HepG2 (cell line): ENCODE measurements at places on chromosomes 16 and 17. TPM values are rescaled to one million over a fixed set of nuclear protein-coding genes. Genes with fewer than 3 reads are reported as not detected.
A peak's percentile ranks its signal among the peaks of the same experiment; 100 is the strongest.

- H3K4me3 ChIP-seq, result no peak overlapping the region
- no peak for DNase-seq
Measured at GRCh38 chr17:76050538-76051467, 21.5 kb downstream of the SRP68 start.

- peaks cover 12% of the 10 kb centered on the region for H3K4me1 ChIP-seq
- no peak for DNase-seq
- H3K4me3 ChIP-seq, result no peak overlapping the region
- no peaks in the 10 kb centered on the region for H3K27me3 ChIP-seq
Measured at GRCh38 chr17:6040504-6040903, 29.7 kb upstream of the WSCD1 start.

DNA sequence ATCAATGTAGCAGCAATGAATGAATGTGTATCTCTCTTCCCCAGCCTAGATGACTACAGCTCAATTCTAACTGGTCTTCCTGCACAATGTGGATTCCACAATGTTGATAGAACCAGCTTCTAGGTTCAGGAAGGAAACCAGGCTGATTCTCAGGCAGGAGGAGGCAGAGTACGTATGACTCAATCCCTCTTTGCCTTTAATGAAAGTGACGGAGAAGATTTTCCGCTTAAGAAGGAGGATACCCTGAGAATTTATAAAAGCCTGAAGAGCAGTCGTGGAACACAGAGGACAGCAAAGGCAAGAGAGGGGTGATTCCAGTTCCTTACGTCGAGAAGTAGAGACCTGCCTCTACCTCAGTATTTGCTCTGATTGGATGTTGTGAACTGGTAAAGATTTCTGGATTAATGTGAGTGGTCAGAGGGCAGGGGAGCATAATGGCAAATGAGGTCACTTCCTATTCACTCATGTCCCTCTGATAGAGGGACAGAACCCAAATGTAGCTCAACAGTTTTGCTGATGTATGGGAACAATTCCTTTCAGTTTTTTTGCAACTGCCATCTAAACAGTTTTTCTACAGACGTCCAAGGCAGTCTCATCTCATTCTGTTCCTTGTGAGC is 15.0 kb upstream of the SLC16A11 start:
- no peak overlapping the region for H3K4me3 ChIP-seq
- H3K27me3 ChIP-seq, result peaks cover 3% of the 10 kb centered on the region; the same call in 1 of the 3 replicates
- peaks cover 16% of the 10 kb centered on the region for H3K4me1 ChIP-seq
- no peaks in the 10 kb centered on the region for H3K36me3 ChIP-seq
- no peak for DNase-seq

C17orf100 gene
- 3.6 and 4.1 TPM in 2 replicates for total RNA-seq

GRCh38 chr16:35409503-35409902 is 1950.1 kb downstream of the TP53TG3F start:
- no peaks in the 10 kb centered on the region for H3K27me3 ChIP-seq
- no peak for DNase-seq
- H3K4me1 ChIP-seq, result no peaks in the 10 kb centered on the region
- H3K4me3 ChIP-seq, result no peak overlapping the region
- no peaks in the 10 kb centered on the region for H3K36me3 ChIP-seq

- peaks cover 24% of the 10 kb centered on the region for H3K4me1 ChIP-seq
- no peak for DNase-seq
- no peak overlapping the region for H3K27ac ChIP-seq
- no peaks in the 10 kb centered on the region for H3K36me3 ChIP-seq
- no peak overlapping the region for H3K4me3 ChIP-seq
- H3K27me3 ChIP-seq, result peaks cover 15% of the 10 kb centered on the region
Measured at GRCh38 chr16:68642436-68643101, 2.5 kb upstream of the CDH3 start.

- H3K4me3 ChIP-seq, result no peak overlapping the region
- H3K36me3 ChIP-seq, result no peaks in the 10 kb centered on the region
- peaks cover 25% of the 10 kb centered on the region for H3K4me1 ChIP-seq
- no peak for DNase-seq
- no peak overlapping the region for H3K27ac ChIP-seq
Measured at GRCh38 chr16:50247906-50248608, 18.3 kb upstream of the ADCY7 start.

GP1BA gene
- not detected in 2 replicates for total RNA-seq

OSBPL7 gene
- total RNA-seq, result 1.0 and 4.7 TPM in 2 replicates

- no peaks in the 10 kb centered on the region; the same call in 1 of the 2 replicates for H3K27me3 ChIP-seq
- H3K4me1 ChIP-seq, result peaks cover 21% of the 10 kb centered on the region
- H3K27ac ChIP-seq, result no peak overlapping the region
- H3K4me3 ChIP-seq, result no peak overlapping the region
- H3K36me3 ChIP-seq, result no peaks in the 10 kb centered on the region
Measured at GRCh38 chr17:56756536-56756935, 77.2 kb downstream of the C17orf67 start.

GRCh38 chr17:9472541-9472940 is 103.1 kb downstream of the STX8 start:
- H3K4me1 ChIP-seq, result peaks cover 21% of the 10 kb centered on the region
- no peak for DNase-seq
- no peak overlapping the region for H3K4me3 ChIP-seq
- no peaks in the 10 kb centered on the region for H3K27me3 ChIP-seq
- H3K27ac ChIP-seq, result no peak overlapping the region

DNA sequence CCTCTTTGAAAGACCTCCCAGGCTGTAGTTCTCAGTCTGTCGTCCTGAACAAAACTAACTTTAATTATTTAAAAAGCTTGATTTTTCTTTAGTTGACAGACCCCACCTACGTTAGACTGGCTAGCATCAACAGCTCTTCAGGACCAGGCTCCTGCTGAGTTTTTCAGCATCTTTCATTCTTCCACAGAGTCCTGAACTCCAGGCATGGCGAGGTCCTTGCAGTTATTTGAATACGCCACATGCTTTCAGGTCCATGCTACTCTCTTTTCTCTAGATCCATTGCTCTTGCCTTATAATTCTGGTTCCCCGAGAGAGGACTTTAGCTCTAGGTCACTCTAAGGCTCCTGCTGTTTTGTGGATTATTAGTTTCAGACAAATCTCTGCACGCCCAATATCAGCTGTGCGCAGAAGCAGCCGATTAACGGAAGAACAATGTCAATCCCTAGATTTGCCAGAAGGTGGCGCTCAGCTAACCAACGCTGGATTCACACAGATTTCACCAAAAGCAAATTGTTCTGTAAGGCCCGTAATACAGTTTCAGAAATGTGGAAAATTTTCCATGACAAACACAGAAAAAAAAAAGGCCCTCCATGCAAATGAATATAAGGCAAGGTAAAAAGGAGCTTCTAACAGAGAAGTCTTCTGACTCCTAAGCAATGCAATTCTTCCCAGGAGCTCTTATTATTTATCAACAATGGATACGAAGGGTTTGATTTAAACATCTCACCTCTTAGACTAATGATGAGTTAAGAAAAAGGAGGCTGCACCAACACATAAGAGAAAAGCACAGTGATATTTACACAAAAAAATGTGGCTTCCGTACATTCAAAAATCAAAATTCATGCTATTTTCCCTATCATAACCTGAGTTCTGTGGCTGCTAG is 33.5 kb upstream of the BCO1 start:
- DNase-seq, result peak; percentile 61
- no peaks in the 10 kb centered on the region for H3K36me3 ChIP-seq
- peaks cover 49% of the 10 kb centered on the region; the same call in 2 of the 3 replicates for H3K27me3 ChIP-seq
- H3K4me3 ChIP-seq, result no peak overlapping the region
- no peaks in the 10 kb centered on the region for H3K4me1 ChIP-seq

XAF1 gene
- 1.7 and 2.4 TPM in 2 replicates for total RNA-seq

GRCh38 chr16:51951668-51952298 is 595.2 kb downstream of the TOX3 start:
- no peak for DNase-seq
- no peaks in the 10 kb centered on the region for H3K36me3 ChIP-seq
- H3K4me1 ChIP-seq, result no peaks in the 10 kb centered on the region
- no peak overlapping the region for H3K27ac ChIP-seq
- no peak overlapping the region for H3K4me3 ChIP-seq
- peaks cover 7% of the 10 kb centered on the region; the same call in 2 of the 3 replicates for H3K27me3 ChIP-seq

- no peaks in the 10 kb centered on the region for H3K27me3 ChIP-seq
- H3K36me3 ChIP-seq, result peaks cover 26% of the 10 kb centered on the region
- H3K27ac ChIP-seq, result no peak overlapping the region
- no peak overlapping the region for H3K4me3 ChIP-seq
- DNase-seq, result no peak
- H3K4me1 ChIP-seq, result no peaks in the 10 kb centered on the region
Measured at GRCh38 chr16:68059804-68060203, 25.4 kb upstream of the NFATC3 start.

SLC7A5 gene
- 84.4 and 155 TPM in 2 replicates for total RNA-seq

- H3K4me1 ChIP-seq, result no peaks in the 10 kb centered on the region
- peaks cover 2% of the 10 kb centered on the region; the same call in 1 of the 2 replicates for H3K27me3 ChIP-seq
- no peaks in the 10 kb centered on the region for H3K36me3 ChIP-seq
- no peak overlapping the region for H3K27ac ChIP-seq
- no peak for DNase-seq
- H3K4me3 ChIP-seq, result no peak overlapping the region
Measured at GRCh38 chr16:86975445-86975844, 341.7 kb downstream of the C16orf95 start.

DNA sequence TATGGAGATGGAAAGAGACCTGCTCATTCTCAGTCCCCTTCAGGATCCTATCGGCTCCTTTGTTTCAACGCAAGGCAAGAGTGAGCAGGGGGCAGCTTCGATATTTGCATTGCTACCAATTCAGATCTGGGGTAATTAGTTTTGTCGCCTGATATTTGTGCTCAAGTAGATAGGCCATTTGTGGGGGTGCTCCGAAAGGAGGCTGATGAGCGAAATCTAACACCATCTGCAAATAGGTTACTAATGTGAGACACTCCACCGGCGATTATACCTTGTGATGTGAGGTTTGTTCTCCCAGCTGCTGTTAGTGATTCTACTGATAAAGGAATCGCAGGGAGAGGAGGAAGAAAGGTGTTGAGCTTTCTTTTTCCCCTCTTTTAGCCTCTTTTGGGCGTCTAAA is 31.5 kb downstream of the WSCD1 start:
- H3K27me3 ChIP-seq, result peaks cover 8% of the 10 kb centered on the region; the same call in 1 of the 3 replicates
- H3K36me3 ChIP-seq, result no peaks in the 10 kb centered on the region
- no peaks in the 10 kb centered on the region for H3K4me1 ChIP-seq
- no peak for DNase-seq
- no peak overlapping the region for H3K4me3 ChIP-seq

GRCh38 chr16:9260666-9261065 is 169.2 kb downstream of the HAPSTR1 start:
- H3K27me3 ChIP-seq, result no peaks in the 10 kb centered on the region
- DNase-seq, result peak; percentile 40
- no peak overlapping the region for H3K4me3 ChIP-seq

DNA sequence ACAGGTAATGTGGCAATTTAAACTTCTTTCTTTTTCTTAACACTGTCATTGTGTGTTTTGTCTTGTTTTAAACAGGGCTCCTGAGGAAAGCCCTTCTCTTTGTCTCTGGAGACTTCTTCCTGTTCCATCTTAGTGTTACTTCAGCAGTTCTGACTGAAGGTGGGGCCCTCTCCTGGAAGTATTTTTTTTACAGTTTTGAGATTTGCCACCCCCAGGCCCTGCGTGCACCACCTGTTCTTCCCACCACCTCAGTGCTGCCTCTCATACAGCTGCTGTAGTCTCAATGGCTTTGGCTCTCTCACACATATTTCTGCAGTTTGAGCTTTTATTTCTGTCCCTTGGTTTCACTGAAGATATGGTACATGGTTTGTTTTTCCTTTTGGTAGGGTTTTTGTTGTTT is 52.5 kb upstream of the ALDH3A1 start:
- no peak for DNase-seq
- no peak overlapping the region for H3K4me3 ChIP-seq
- H3K27me3 ChIP-seq, result no peaks in the 10 kb centered on the region
- H3K36me3 ChIP-seq, result no peaks in the 10 kb centered on the region
- H3K27ac ChIP-seq, result no peak overlapping the region
